ENCODE measurements at places on chromosomes 16 and 17.
A peak's percentile ranks its signal among the peaks of the same experiment; 100 is the strongest.

DNA sequence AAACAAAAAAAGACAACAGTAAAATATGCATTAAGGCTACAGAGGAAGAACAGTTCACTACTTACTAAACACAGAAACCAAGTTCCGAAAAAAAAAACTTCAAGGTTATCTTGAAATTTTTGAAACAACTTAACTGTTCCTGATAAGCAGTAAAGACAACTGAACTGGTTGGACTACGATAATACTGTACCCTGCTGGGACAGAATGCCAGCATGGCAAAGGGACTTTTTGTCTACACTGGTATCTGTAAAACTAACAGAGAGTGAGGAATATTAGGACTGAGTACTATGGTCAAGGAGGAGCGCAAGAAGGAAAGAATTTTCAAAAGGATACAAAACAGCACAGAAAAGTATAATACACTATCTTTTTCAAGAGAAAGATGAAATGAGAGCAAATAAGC lies 19.8 kb downstream of the SETD6 start:
- DNase-seq: no peak

GRCh38 chr17:6160911-6161855 lies 91.0 kb downstream of the WSCD1 start:
- no peak for DNase-seq

DNA sequence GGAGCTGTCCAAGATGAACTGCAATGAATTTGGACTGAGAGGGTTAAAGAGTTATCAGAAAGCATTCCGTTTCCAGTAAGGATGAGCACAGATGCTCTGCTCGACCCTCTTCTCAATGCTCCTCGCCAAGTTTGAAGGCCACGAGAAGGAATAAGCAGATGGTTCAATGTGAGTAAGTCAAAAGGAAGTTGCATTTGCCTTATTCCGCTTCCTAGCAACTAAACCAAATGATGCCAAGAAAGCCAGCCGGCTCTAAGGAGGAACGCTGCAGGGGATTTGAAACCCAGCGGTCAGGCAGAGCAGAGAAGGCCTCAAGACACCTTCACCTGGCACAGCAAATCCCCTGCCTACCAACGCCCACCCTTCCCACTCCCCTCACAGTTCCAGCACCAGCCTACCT lies 52.1 kb upstream of the CNEP1R1 start:
- DNase-seq: no peak

DNA sequence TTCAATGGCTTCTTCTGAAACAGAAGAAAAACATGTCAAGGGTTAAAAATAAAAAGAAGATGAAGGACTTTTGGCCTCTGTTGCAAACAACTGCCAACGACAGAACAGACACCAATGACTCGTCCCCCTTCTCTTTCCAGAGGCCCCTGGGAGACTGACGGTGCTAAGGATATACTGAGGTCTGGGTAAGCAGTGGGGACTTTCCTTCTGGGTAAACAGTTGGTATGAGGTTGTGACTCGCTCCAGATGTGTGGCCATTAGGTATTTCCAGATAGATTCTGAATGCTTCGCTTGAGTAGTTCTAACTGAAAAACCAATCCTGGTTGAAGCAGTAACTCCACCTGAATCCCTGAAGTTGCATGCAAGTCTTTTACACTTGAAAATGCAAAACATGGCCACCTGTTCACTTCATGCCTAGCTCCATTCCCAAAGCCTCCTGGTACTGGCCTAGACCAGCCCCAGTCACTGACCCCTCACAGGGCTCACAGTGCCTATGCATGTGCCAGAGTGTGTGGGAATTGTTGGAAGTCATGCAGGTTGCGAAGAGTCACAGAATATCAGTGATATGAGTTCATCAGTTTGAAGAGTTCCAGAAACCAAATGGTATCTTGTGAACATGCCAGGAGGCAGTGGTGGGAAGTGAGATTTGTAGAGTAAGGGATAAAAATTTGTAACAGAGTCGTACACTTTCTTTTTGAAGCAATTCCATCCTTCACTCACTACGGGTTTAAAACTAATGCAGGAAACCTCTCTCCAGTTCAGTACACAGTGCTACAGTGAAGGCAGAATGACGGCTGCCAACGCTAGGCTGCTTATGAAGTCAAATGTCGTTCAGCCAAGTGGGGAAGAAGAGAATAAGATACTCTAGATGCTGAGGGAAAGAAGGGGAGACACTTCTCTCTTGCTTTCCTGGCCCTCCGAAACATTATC lies 217.8 kb downstream of the ZFHX3 start:
- no peak for DNase-seq

- no peak for DNase-seq
Observed at GRCh38 chr17:76643553-76644148, at the start of gene ST6GALNAC1. Gene ST6GALNAC1, minus strand, starts transcription at chr17:76643757. Its CDS starts 119 bp downstream, at chr17:76643638.

GRCh38 chr16:89764711-89765201 lies 43.4 kb downstream of the ZNF276 start:
- DNase-seq: no peak

- DNase-seq: peak; percentile 85
Observed at GRCh38 chr16:57265850-57266530, 18.5 kb downstream of the PLLP start.

GRCh38 chr16:1460602-1461138 lies 14.2 kb downstream of the CLCN7 start:
- no peak for DNase-seq

DNA sequence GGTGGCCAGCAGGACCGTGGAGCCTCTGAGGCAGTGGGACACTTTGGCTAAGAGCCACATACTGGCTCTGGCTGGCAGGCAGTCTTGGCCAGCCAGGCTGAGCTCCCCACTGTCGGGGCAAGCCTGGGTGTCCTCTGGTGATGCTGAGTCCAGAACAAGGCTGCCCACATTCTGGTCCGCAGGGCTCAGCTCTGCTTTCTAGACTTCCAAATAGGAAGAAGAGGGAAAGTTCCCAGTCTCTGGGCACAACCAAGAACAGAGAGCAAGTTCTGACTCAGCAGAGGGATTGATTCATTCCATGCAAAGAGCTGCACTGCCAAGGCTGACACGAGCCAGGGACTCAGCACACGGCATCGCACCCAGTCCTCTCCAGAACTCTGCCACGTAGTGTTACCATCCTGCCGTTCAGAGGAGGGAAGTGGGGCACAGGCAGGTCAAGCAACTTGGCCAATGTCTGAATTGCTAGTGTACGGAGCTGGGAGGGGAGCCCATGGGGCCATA lies 58.9 kb downstream of the NOS2 start:
- no peak for DNase-seq

DNA sequence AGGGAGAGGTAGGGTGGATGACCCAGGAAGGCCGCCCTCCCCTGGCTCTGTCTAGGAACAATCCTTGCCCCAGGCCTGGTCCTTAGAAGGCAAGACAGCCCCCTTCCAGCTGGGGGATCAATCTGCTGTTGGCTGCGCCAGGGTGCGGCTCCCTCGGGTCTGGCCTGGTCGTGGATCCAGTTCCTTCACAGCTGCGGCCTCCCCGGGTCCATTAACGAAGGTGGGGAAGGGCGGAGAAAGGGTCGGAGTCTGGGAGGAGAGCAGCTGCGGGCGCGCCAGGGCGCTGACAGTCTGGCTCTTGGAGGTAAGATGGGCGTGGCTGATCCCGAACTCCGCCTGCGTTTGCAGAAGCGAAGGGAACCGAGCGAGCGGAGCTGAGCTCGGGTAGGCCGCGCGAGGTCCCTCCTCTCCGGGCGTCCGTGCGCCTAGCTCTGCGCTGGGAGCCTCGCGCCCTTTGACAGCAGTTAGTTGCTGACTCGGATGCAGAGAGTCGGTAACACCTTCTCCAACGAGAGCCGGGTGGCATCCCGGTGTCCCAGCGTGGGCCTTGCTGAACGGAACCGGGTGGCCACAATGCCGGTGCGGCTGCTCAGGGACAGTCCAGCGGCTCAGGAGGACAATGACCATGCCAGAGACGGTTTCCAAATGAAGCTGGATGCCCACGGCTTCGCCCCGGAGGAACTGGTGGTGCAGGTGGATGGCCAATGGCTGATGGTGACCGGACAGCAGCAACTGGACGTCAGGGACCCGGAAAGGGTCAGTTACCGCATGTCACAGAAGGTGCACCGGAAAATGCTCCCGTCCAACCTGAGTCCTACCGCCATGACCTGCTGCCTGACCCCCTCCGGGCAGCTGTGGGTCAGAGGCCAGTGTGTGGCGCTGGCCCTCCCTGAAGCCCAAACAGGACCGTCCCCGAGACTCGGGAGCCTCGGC lies at the start of gene HSPB9:
TSS of gene HSPB9 (plus strand) at position 434 of the 933 bp plus-strand sequence. CDS start at position 481, 47 bp downstream.
- no peak for DNase-seq

- no peak for DNase-seq
Observed at GRCh38 chr17:34006126-34006525, 249.0 kb upstream of the CCL2 start.

- no peak for DNase-seq
Observed at GRCh38 chr17:76631821-76632565, 11.6 kb downstream of the ST6GALNAC1 start.

- no peak for DNase-seq
Observed at GRCh38 chr17:17959520-17960361, 12.5 kb downstream of the TOM1L2 start.

DNA sequence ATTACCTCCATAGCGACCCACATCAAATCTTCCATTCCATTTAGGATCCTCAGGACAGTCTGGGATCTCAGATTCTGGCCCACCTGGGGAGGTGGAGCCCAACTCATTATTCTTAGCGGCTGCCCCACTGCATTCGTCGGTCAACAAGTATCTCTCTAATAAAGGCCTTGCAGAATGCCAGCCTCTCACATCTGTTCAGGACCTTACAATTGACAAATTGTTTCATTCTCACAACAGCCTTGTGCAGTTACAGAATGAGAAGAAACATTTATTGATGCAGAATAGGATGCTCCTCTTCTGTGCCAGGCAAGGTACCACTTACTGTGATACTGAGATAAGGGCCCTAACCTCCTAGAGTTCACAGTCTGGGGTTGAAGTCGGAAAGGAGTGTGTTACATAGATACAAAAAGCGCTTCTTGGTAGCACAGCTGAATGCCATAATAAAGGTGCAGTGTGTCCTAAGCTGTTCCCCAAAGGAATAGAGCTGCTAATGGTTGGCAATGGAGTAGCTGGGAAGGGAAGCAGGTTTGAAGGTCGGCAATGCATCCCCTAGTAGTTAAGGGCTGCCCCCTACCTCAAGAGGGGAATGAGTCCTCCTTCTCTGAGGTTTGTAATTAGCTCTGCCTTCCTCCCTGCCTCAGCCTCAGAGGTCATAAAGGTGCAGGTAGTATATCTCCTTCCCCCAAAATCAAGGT lies 2.3 kb upstream of the MPP2 start:
- no peak for DNase-seq

GRCh38 chr17:7589204-7589868 lies 558 bp downstream of the SOX15 start:
- peak; percentile 78 for DNase-seq

DNA sequence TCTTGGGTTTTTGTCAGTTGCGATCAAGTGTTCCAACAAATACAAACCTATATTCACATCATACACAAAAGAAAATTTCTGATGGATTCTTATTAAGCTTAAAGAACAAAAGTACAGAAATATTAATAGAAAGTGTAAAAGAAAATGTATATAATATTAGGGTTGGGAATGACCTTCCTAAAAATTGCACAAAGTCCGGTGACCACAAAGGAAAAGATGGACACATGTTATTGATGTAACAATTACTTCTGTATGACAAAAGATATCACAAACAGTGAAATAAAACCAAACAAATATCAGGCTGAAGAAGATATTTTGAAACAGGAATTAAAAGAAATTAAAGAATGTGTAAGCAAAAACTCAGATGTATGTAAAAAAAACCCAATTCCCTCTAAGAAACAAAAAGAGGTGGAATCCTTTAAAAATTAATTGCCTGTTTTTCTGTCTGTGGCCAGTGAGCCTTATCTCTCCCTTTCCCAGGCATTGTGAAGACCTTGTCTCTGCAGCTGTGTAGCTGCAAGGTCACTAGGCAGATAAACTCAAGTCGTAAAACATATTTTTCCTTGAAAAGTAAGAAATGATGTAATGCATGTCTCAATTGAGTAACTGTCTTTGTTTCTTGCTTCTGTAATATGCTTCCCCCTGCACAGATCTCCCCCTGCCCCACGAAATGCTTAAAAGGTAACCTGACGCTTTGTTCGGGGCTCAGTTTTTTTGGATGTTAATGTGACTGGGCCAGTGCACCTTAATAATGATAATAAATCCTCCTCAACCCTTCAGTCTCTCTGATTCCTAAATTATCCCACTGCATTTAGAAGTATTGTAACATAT lies 2.8 kb downstream of the ST6GALNAC1 start:
- peak; percentile 27 for DNase-seq

All from BE2C (cell line).